ENCODE measurements at places on chromosomes 2 and 18. TPM values are rescaled to one million over a fixed set of nuclear protein-coding genes. Genes with fewer than 3 reads are reported as not detected.

DNA sequence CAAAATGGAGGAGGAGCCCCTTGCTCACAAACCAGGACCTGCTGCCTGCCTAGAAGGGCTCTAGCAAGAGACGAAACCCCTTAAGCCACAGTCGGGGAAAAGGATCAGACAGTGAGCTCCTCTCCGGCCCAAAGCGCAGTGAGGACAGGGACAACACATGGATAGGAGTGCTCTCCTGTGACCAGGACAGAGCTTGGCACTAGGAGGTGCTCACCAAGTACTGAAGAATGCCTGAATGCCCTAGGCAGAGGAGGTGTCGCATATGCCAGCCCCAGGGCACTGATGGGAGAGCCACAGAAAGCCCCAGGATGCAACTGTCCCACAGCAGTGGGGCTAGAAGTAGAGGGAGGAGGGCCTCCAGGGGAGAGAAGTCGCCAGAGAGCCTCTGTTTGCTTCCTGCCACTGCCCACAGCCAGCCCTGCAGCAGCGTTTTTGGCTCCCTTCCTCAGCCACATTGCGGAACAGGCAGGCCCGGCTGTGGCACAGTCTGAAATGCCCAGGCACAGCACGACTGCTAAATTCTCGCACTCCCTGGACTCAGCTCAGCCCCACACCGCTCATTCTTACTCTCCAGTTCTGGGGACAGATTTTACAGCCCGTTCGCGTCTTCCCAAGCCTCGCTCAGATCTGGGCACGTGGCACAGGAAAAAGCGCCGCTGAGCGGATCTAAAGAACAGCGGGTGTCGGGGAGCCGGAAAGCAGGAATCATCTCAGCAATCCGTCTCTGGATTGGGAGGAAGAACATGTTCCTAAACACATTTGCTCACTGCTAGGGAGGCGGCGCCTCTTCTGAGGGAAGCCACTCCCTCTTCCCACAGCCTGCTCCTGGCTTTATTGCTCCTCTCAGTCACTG is 98.7 kb upstream of the POU3F3 start:
- DNase-seq: peak; percentile 4

Gene HJURP
- total RNA-seq: 9.8 TPM

- no peak for DNase-seq
Measured at GRCh38 chr2:24009680-24010476, at the start of gene MFSD2B. MFSD2B (plus strand) TSS chr2:24010085; CDS start chr2:24010097, 12 bp downstream.

- no peak for DNase-seq
Measured at GRCh38 chr2:45570671-45571334, 40.3 kb downstream of the SRBD1 start.

- no peak for DNase-seq
Measured at GRCh38 chr2:194725169-194725568, 931.9 kb upstream of the SLC39A10 start.

- DNase-seq: peak; percentile 83
Measured at GRCh38 chr2:20135631-20136050, 84.2 kb upstream of the LAPTM4A start.

DNA sequence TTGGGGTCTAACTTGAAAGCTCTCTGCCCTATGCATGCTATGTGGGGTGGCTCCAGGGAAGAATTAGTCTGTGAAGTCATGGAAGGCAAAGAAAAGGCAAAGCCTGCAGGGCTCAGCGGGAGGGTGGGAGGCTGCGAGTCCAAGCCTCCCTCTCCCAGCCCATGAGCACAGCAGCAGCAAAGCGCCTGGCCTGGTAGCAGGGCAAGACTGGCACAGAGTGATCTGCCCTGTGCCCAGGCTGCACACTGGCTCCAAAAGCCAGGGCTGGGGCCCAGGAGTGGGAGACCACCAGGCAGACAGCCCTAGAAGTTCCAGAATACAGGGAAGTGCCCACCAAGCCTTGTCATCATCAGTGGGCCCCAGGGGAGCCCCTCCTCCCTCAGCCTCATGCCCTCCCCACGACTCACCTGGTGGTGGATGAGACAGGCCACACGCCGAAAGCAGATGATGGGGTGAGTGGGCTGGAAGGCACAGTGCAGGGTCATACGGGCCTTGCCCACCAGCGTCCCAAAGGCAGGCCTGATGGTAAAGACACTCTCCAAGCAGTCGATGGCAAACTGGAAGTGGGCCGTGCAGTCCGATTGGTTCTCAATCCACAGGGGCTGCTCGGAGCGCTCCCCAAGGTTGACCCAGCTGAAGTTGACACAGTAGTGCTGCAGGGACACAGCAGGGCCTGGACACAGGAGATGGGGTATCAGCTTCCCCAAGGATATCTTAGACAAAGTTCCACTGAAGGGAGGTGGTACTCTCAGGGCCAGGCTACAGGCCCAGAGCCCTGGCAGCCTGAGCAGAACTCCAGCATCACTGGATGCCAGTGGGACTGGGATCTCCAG is 12.1 kb downstream of the CFAP65 start:
- no peak for DNase-seq

GRCh38 chr2:22912398-22912797 is 472.6 kb upstream of the KLHL29 start:
- peak; percentile 36 for DNase-seq

DNA sequence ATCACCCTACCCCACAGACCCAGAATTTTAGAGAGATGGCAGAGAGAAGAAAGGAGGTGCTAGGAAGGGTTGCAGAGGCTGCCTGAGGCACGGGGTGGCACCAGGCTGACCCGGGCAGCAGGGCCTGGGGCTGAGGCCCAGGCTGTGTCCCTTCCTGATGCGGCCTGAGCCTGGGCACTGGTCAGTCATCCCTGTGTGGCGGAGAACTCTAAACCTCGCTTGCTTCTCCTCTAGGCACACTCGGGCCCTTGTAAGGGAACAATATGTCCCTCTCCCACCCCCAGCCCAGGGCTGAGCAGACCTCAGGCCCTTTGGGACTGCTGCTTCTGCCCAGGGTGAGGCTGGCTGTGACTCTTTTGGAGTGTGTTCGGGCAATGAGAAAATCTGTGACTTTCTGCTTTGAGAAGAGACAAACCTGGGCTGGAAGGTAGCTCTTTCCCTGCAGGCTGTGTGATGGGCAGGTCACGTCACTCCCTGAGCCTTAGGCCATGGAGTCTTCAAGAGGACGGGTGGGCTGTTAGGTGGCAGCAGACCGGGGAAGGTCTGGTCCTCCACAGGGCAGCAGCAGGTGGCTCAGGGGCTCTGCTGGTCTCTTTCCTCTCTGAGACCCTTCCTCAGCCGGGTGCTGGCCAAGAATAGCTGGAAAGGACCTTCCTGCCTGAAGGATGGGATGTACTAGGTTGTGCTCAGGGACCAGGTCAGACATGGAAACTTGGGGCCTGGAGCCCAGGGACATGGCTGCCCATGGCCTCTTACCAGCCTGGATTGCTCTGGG is 96.8 kb downstream of the GLI2 start:
- no peak for DNase-seq

Gene ANKRD30B
- total RNA-seq: not detected

DNA sequence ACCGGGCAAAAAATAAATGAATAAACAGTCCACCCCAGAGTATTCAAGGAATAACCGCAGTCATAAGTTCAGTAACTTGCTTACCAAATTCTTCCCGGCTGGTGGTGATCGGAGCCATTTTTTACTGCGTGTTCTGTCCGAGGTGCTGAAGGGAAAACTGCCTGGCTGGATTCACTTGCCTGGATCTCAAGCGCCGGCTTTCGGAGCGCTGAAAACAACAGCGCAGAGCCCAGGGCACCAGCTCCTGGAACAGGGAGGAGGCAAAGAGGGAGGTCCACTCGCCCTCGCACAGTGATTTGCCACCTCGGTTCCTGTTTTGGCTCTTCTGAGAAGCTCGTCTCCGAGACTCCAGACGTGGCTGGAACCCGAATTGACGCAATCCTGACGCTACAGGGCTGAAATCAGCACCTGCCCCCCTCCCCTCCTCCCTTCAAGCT is at the start of gene SYT4:
Gene SYT4 (minus strand): TSS at position 327 of the 437 bp plus-strand sequence. CDS start 209 bp downstream, at position 118.
- peak; percentile 88 for DNase-seq
